ENCODE measurements at places on chromosomes 7 and 10.

GRCh38 chr10:75688506-75689300 lies 257.3 kb downstream of the LRMDA start:
- DNase-seq, result no peak

DNA sequence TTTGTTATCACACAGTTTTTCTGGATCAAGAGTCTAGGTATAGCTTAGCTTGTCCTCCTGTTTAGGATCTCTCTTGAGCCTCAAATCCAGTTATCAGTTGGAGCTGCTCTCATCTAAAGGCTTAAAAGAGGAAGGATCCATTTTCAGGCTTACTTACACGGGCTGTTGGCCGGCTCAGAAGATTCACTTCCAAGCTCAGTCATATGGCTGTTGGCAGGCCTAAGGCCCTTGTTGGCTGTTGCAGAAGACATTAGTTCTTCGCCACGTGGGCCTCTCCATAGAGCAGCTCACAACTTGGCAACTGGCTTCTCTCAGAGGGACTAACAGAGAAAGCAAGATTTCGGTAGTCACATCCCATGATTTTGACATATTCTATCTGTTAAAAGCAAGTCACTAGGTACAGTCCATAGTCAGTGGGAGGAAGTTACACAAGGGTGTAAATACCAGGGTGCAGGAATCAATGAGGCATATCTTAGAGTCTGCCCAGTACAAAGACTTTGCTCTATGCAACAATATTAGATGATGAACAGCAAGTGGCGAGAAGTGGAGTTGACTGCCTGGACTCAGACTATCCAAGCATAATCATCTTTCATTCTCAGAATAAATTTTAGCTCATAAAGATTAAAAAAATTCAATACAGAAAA lies 280.1 kb upstream of the MBL2 start:
- DNase-seq, result peak; percentile 7

DNA sequence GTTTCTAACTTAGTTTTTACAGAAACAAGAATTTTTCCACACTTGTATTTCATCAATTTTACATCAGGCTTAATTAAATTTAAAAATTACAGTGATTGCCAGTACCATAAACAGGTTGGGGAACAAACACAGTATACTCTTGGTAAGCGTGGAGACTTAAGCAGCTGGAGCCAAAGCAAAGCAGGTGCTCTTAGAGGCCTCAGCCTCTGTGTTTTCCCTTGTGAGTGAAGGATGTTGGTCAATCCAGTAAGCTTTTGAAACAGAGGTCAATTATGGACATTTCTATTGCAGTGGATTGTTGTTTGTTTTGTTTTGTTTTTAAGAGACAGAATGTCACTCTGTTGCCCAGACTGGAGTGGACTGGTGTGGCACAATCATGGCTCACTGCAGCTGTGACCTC lies 100.6 kb upstream of the CELF2 start:
- no peak for DNase-seq

DNA sequence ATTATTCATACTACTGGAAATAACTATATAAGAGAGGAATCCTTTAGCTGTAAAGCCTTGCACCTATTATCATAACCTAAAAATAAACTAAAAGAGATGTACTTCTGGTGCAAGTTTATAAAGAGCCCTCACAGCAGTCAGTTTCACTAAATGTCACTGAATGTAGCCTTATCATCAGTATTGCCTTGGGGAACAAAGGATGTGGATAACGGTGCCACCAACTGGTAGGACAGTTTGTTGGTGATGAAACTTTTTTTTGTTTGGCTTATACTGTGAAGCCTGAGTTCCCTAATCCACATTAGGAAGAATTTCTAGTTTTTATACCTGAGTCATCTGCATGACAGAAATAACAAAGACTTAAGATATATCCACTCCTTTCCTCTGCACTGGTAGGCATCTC lies 117.9 kb upstream of the COL1A2 start:
- peak; percentile 35 for DNase-seq

DNA sequence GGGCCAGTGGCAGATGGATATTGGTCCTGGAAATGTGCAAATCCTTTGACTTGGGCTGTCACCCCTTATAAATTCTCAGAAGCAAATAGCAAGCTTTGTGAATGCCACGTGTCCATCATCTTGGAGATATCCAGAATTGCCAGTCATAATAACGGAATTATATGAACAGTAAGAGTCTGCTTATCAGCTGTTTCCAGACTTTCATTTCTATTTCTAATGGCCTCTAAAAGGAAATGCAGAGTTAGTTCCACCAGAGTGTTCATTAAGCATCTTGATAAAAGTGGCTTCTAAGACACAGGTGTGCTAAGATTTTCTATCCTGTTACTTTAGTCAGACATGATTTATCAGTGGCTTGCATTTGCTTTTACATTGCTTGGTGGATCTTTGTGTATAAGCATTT lies 87.4 kb downstream of the RAMP3 start:
- no peak for DNase-seq

- DNase-seq, result no peak
These were observed 6.5 kb upstream of the CHST3 start for GRCh38 chr10:71957546-71958275.

GRCh38 chr7:112056409-112056808 lies 149.8 kb downstream of the DOCK4 start:
- DNase-seq, result no peak

DNA sequence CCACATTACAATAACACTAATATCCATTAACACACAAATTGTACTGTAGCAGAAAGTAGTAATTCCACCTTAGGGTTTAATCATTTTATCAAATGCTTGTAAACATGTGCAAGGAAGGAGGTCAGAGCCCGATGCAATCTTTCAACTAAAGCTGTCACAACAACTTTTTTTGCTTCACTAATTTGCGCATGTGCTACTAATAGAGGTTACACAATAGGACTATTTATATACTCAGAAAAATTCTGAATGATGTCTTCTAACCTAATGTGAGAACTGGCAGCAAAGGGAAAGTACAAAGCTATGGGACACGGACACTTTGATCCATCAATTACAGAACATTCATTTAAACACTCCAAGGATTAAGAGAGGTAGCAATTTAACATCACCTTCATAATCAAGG lies 244.4 kb downstream of the CHCHD3 start:
- DNase-seq, result no peak

- peak; percentile 64 for DNase-seq
These were observed 5.4 kb upstream of the YWHAG start for GRCh38 chr7:76364198-76364584.

- DNase-seq, result peak; percentile 46
These were observed 852 bp upstream of the KLF6 start for GRCh38 chr10:3785851-3786271.

DNA sequence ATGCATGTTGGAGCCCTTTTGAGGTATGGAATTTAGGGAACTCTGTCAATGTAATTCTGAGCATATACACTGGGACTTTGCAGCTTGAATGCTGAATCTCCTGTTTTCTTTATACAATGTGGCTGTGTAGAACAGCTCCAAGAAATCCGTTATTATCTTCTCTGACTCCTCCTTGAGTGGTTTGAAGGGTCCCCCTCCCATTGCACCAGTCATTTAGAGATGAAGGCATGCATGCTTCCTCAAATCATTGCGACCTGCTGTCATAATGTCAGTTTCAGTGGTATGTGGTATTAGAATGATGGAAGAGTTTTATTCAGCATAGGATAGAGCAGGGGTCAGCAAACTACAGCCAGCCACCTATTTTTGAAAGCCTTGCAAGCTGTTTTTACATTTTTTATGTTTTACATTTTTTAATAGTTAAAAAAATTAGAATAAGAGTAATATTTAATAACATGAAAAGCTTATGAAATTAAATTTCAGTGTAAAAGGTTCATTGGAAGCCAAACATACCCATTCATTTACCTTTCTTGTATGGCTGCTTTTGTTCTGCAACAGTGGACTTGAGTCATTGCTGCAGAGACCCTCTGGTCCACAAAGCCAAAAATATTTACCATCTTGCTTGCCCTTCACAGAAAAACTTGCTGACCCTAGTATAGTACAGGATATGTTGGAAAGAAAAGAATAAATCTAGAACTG lies 8.1 kb downstream of the STK17A start:
- no peak for DNase-seq

DNA sequence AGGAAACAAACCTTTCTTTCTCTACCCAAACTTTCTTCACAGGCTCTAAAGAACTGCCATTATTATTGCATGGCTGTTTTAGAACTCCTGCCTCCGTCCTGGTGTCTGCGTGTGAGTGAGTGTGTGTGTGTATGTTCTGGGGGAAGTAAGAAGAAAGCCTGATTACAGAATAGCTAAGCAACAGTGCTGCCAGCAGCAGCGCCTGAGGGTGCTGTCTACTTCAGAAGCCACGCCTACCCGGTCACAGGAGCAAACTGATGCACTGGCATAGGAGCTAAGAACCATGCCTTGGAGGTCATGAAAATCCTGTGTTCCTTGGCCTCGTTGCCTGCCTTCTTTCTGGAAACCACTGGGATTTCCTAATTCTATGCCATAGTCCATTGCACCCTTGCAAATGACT lies 25.2 kb downstream of the LIPK start:
- DNase-seq, result no peak

- no peak for DNase-seq
These were observed 50.0 kb downstream of the JMJD1C start for GRCh38 chr10:63415640-63416244.

- DNase-seq, result no peak
These were observed 11.1 kb upstream of the HERPUD2 start for GRCh38 chr7:35705932-35706461.

DNA sequence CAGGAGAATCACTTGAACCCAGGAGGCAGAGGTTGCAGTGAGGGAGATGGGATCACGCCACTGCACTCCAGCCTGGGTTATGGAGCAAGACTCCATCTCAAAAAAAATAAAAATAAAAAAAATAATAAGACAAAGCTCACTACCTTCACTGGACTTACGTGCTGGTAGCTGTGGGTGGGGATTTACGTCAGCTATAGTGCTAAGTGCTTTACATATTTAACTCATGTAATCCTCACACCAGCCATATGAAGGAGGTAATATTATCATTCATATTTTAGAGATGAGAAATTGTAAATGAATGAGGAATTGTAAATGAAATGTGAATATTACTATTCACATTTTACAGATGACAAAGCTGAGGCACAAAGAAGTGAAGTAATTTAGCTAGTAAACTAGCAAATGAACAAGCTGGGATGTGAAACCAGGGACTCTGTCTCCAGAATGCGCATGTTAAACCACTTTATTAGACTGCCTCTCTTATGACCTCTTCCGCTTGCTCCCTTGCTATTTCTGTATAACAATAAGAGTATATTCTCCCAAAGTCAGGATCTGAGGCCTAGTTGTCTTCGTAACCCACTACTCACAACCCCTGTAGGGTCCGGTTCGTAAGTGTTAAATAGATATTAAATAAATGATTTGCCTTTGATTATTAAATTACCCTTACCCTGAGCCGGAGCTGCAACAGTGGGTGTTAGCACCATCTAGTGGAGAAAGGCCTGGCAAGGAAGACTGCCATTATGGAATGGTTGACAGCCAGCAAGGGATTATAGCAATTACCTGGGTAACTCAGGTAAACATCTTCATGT lies 70.2 kb downstream of the HTR7 start:
- DNase-seq, result peak; percentile 54

DNA sequence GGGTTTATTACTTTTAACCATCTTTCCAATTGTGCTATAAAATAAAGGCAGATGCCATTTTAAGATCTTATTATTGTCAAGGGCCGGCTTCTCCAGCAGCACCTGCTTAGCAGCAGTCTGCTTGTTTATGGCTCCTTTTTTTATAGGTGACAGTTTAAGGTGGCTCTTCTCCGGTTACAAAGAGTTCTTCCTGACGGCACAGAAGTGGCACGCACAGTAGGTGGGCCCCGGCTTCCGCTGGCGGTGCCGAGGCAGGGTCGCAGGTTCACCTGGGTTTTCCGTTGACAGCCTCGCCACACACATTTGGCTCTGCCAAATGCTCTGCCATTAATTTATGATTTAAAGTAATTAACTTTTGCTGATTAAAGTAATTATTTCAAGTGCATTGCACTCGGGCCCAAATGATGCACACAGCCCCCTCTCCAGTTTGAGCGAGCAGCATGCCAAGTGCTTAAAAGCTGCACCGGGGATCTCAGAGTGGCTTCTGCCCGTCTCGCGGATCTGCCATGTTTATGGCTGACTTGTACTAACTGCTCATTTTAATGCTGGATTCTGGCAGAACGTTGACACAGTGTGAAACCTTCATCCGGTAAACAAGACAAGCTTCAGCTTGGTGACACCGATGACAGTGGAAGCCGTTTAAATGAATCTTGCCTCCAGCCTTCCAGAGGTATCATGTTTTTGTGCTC lies 355.1 kb upstream of the MKI67 start:
- DNase-seq, result no peak

DNA sequence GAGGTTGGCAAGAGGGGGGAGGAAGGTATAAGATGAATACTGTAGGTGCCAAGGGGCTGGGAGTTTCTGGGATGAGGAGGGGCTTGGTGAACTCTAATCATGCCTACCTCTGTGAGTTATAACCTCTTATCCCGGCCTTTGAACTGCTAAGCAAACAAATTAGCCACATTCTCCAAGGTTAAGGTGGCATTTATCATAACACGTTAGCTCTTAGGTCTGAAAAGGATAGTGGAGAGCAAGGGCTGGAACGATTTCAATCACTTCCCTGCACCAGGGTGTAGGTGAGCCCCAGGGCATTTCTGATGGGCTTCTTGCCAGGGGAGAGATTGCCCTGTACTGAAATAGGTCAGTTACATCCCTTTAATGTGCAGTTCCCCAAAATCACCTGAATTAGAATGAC lies 28.6 kb upstream of the DMBT1 start:
- DNase-seq, result no peak

GRCh38 chr10:88194041-88194887 lies 330.8 kb downstream of the PTEN start:
- DNase-seq, result no peak

- DNase-seq, result no peak
These were observed 40.3 kb downstream of the ANKRD7 start for GRCh38 chr7:118264836-118265235.

DNA sequence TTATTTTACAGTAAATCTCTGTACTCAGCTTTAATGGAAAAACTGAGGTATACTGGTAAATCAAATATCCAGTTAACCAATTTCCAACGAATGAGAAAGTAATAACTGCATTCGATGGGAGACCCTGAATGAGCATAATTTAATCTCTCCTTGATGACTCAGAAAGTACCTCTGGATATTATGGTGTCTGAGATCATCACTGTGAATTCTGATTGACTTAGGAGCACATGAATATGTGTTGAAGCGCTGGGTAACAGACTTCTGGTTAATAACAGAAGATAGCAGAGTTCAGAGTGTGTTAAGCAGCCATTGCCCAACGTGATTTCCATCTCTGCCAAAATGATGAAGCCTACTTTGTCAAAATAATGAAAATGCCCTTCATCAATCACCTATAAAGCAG lies 116.6 kb downstream of the NRP1 start:
- DNase-seq, result no peak

DNA sequence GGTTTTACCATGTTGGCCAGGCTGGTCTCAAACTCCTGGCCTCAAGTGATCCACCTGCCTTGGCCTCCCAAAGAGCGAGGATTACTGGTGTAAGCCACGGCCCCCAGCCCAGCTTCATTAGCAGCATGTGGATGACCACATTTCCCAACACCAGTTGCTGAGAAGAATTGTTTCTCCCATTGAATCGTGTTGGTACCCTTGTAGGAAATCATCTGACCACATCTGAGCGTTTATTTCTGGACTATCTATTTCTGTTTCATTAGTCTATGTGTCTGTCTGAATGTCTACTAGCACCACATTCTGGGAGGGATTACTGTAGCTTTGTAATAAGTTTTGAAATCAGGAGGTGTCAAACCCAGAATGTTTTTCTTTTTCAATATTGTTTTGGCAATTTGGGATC lies 89.6 kb downstream of the LCOR start:
- DNase-seq, result no peak

- DNase-seq, result no peak
These were observed 57.1 kb downstream of the KCNMA1 start for GRCh38 chr10:77580482-77580881.

- DNase-seq, result no peak
These were observed 24.4 kb downstream of the PLCE1 start for GRCh38 chr10:94018107-94018506.

All from Ammon's horn (tissue), 1 donor.